ENCODE measurements at places on chromosomes 2 and 18.

DNA sequence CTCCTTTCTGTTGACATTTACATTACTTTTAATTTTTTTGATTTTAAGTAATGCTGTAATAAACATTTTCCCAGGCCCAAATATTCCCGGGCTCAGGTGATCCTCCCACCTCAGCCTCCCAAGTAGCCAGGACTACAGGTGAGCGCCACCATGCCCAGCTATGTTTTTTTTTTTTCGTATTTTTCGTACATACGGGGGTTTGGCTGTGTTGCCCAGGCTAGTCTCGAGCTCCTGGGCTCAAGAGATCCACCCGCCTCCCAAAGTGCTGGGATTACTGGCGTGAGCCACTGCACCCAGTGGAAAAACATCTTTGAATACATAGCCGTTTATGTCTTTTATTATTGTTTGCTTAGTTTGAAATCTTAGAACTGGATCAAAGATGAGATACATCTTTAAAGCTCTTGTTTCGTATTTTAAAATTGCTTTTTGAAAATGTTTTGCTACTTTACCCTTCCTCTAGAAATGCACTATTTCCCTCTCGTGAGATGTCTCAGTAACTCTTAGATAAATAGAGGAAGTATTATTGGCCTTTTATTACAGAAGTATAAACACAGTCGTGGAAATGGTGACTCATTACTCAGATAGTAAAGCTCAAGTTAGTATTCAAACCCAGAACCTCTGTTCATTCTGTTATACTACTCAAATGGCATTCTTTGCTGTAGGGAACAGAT is 2.4 kb downstream of the SMCHD1 start:
- DNase-seq = no peak

- DNase-seq = no peak
Observed at GRCh38 chr18:23165271-23166068, 30.2 kb downstream of the CABLES1 start.

DNA sequence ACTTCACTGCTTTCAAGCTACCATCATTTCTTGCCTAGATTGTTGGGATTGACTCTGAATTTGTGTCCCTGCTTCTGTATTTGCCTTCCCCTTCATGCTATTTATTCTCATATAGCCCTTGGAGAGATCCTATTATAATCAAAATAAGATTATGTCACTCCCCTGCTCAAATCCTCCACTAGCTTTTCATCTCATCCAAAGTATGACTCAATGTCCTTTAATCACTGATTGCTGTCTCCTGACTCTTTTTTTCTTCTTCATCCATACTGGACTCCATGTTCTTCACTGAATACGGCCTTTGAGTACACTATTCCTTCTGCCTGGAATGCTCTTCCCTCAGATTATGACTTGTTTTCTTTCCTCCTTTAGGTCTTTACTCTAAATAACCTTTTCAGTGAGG is 5.0 kb downstream of the RBKS start:
- no peak for DNase-seq

DNA sequence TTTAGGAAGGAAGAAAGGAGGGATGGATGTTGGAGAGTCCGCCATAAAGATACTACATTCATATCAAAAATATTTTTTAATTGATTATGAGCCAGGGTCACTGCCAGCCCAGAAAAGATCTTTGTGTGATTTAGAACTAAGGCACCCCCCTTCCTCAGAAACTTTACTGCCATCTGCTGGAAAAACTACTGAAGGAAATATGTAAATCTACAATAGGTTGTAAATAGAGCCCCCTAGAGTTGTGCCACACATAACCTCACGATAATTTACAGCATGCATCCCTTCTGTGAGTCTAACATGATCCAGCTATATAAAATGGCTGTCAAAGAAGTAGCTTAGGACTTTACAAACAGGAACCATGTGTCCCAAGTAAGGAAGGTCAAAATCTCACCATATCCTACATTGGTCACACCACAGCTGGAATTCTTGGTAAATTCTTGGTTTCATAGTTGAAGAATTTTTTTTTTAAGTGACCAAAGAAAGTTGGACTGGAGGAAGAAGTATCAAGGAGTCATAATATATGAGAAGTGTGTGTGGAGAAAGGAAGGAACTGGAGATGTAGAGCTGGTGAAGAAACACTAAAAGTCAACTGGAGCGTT is 152.5 kb downstream of the CYP26B1 start:
- no peak for DNase-seq

- no peak for DNase-seq
Observed at GRCh38 chr2:176560296-176560695, 291.1 kb downstream of the MTX2 start.

GRCh38 chr2:7572450-7572849 is 655.2 kb downstream of the RNF144A start:
- peak; percentile 32 for DNase-seq

DNA sequence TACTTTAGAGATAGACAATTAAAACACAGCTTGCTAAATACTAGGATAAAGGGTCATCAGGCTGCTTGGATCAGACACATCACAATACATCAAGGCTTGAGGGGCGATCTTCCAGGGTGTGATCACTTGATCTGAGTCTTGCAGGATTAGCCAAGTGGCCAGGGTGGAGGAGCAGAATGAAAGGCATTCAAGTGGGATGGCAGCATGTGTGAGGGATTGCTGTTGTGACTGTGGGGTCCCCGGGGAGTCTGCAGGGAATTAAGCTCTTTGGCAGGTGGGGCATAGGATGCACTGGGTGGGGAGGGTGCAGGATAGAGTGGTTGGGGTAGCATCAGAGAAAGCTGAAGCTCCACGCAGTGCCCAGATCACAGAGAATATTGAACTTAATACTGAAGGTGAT is 58.0 kb upstream of the TMEM163 start:
- no peak for DNase-seq

- DNase-seq = no peak
Observed at GRCh38 chr18:11818486-11819203, 32.6 kb upstream of the CHMP1B start.

GRCh38 chr2:83990636-83991035 is 468.4 kb downstream of the SUCLG1 start:
- DNase-seq = no peak

GRCh38 chr2:216689397-216689796 is 6.0 kb downstream of the IGFBP5 start:
- DNase-seq = no peak

- DNase-seq = no peak
Observed at GRCh38 chr2:119136093-119136492, 22.5 kb downstream of the C1QL2 start.

DNA sequence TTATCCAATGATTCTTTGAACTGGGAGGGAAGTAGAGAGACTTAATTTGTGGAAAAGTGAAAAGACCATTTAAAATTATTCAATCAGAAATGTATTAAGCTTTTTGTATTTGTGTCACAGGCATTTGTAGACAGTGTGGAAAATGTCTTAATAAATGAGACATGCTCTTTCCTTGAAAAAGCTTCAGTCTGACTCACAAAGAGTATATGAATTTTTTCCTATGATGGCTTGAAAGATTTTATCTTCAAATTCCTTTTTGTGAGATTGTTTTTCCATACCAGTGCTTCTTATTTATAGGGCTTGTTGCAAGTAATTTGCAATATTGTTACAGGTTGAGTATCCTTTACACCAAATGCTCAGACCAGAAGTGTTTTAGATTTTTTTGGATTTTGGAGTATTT is 39.5 kb downstream of the STON1 start:
- DNase-seq = no peak

GRCh38 chr2:121346859-121347258 is 61.9 kb upstream of the TFCP2L1 start:
- DNase-seq = no peak

GRCh38 chr2:169329688-169330554 is 32.4 kb downstream of the LRP2 start:
- DNase-seq = no peak

- no peak for DNase-seq
Observed at GRCh38 chr2:231715988-231716616, 7.8 kb downstream of the PTMA start.

DNA sequence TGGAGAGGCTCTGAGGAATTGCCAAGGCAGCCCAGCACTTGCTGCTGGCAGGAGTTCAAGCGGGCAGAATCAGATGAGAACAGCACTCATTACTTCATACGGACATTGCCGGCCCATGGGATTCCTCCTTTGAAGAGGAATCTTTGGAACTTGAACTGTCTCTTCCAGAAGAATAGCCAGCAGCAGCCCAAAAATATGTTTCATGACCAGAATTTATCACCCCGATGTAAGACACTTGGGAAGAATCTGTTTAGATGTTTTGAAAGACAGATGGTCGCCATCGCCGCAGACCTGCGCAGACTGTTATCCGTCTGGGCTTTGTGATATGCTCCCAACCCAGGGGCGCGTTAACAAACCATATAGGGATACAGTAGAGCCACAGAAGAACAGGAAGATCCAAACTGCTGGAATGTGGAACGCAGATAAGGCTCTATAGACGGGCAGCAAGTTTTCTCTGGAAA is 3.7 kb upstream of the ADI1 start:
- no peak for DNase-seq

- DNase-seq = no peak
Observed at GRCh38 chr18:25533218-25533617, 181.3 kb upstream of the ZNF521 start.

DNA sequence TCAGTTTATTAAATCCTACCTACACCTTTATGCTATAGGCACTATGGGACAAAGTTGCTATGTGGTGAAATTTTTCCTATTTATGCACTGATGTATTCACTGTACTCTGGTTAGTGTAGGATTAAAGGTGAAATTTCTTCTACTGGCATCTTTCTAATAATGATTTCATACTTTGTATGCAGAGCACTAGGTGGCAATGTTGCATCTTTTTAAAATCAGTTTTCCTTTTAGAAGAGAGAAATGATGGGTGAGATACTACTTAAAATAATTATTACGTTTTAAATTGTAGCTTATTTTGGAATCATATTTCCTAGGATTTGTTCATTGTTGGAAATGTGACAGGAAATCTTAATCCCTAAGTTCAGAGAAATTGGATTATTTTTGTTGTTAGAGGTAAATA is 150.9 kb downstream of the CD8B2 start:
- no peak for DNase-seq

GRCh38 chr2:23381485-23381884 is 3.5 kb upstream of the KLHL29 start:
- no peak for DNase-seq

- no peak for DNase-seq
Observed at GRCh38 chr2:163527381-163527780, 208.4 kb downstream of the FIGN start.

- peak; percentile 59 for DNase-seq
Observed at GRCh38 chr2:112958428-112959108, 19.2 kb upstream of the IL36G start.

DNA sequence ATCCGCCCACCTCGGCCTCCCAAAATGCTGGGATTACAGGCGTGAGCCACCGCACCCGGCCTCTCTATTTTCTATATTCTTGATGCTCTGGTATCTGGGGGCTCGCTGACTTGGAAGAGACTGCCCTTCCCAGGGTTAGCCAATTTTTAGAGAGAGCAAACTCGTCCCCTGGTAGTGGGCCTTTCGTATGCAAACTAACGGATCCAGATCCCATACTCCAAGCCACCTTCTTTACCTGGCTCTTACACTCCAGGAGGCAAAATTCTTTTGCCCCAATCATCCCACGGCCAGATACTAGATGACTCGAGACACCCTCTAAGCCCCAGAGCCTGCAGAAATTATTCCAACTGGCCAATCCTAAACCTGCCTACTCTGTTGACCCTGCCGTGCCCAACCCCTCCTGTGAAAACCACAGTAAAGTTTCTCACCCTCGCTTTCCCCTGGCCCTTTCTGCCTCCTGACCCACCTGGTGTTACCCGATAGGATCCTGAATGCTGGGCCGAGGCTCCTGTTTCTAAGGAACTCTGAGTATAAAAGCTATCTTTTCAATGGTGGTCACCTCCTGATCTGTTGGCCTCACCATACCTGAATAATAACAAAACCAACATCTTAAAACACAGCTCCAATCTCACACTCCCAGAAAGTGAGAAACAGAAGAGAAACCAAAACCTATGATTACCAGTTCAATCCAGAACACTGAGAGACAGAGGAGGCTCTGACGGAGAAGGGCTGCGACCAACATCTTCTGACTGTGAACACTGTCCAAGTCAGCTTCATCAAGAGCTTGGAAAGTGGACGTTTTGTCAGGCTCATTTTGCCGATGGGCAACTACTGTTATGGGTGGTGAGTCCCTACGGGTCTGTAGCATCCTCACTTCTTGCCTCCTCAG is 57.6 kb upstream of the ZNF532 start:
- DNase-seq = no peak

DNA sequence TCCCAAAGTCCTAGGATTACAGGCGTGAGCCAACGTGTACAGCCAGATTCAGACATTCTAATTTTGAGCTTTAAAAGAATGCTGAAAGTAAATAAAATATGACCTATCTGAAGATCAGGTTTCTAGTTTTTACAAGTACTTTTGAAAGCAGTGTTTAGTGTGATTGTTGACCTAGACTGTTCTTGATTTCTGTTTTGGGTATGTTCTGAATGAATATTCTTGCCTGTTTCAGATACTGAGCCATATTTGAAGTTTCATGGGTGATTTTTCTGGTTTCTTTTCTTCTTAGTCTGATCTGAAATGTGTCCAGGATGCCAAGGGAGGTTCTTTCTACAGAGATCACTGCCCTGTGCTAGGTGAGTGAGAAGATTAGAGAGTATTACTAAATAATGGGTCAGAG is 37.2 kb downstream of the MIB1 start:
- DNase-seq = no peak

GRCh38 chr18:2423761-2424160 is 147.5 kb downstream of the METTL4 start:
- no peak for DNase-seq

GRCh38 chr2:1804865-1805264 is 60.5 kb upstream of the PXDN start:
- DNase-seq = no peak

DNA sequence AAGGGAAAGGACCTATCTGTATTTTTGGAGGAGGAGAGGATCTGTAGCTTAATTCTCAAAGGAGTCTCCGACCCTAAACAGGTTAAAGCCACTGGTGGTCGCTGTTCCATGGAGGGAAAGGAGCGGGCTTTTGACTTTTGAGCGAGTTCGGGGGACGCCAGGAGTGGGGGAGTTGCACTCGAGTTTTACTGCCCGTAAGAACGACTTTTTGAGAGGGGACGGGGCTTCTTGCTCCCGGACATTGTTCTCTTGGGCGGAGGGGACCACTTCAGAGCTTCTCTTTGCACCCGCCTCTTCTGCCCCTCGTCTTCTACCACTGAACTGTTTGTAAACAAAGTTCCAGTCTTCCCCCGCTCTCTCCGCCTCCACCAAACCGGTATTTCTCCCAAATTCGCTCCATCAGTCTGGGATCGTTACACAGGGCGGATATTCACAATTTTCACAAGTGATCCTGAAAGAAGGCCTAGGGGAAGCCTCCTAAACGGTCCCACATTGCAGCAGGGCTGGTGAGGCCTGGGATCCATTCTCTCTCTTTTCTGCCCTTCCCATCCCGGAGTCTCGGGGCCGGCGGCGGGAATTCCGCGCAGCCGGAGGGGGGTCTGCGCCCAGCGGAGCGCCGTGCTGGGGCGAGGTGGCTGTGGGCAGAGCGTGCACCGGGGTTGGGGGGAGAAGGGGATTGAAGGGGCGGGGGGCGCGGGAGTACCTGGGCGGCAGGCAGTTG is 6.6 kb downstream of the DLX2 start:
- DNase-seq = no peak

Measured in activated CD4-positive, alpha-beta T cell treated with anti-CD3 and anti-CD28 coated beads, Interleukin-2, amount 10 ng/mL, durations not matched to agents 7 days and 5 days (primary cell).